ENCODE measurements at places on chromosomes 5 and 9.

- H3K36me3 ChIP-seq = no peaks in the 10 kb centered on the region
- peak; percentile 28 for DNase-seq
- peaks cover 28% of the 10 kb centered on the region for H3K4me1 ChIP-seq
- peak within 1 kb of the TSS; percentile 89 for H3K4me3 ChIP-seq
- H3K27me3 ChIP-seq = no peaks in the 10 kb centered on the region
- peak within 1 kb of the TSS; percentile 72 for H3K27ac ChIP-seq
Observed at GRCh38 chr5:42811591-42812446, at the start of gene SELENOP. Gene SELENOP (minus strand): TSS chr5:42811892. CDS start chr5:42808353, 3,539 bp downstream.

- DNase-seq = no peak
- no peaks in the 10 kb centered on the region for H3K27me3 ChIP-seq
- H3K4me3 ChIP-seq = no peak overlapping the region
- H3K27ac ChIP-seq = no peak overlapping the region
- peaks cover 17% of the 10 kb centered on the region for H3K4me1 ChIP-seq
- H3K36me3 ChIP-seq = no peaks in the 10 kb centered on the region
Observed at GRCh38 chr9:73143711-73144328, 7.8 kb upstream of the ANXA1 start.

DNA sequence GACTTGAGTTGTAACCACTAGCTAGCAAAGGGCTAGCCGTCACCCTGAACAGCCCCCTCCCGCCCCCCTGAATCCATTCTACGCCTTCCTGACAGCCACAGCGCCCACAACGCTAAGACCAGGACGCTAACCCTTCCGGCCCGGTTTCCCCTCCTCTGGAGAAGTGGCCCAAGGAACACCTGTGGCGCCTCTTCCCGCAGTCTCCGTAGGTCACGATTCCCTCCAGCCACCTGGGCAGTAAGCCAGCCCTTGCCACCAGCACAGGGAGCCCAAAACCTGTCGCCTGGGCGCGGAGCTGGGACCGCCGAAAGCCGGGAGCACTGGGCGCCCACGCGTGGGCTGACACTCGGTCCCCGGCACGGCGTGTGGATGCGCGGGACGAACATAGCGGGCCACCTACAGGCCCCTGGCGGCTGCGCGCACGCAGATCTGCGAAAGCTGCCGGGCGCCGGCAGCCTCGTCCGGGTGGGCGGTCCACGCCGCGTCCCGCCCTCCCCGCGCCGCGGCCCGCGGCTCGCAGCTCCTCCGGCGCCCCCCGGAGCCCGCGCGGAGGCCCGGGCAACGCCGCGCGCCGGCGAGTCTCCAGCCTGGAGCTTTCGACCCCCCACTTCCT, 596 bp downstream of the IRF1 start:
- peak overlapping the region; percentile 77 for H3K4me3 ChIP-seq
- peaks cover 2% of the 10 kb centered on the region for H3K27me3 ChIP-seq
- no peak overlapping the region for H3K27ac ChIP-seq
- peaks cover 4% of the 10 kb centered on the region for H3K4me1 ChIP-seq

DNA sequence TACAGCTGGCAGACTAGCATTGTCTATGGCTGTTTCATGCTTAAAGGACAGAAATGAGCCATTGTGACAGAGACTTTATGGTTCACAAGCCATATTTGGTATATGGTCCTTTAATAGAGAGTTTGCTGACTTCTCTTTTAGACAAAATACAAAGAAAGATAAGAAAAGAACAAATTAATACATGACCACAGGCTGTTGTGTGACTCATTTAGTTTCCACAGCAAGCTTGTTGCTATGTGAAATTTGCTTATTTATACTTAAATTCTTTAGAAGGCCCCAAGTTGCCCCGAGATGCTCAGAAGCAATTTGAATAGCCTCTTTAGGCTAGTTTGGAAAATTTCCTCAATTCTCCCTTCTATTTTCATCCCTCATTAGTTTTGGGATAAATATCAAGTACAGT, 315.3 kb upstream of the RPS23 start:
- H3K27me3 ChIP-seq = no peaks in the 10 kb centered on the region
- H3K4me3 ChIP-seq = no peak overlapping the region
- DNase-seq = no peak
- peaks cover 2% of the 10 kb centered on the region for H3K36me3 ChIP-seq
- no peak overlapping the region for H3K27ac ChIP-seq
- peaks cover 5% of the 10 kb centered on the region for H3K4me1 ChIP-seq

- no peak overlapping the region for H3K4me3 ChIP-seq
- H3K27ac ChIP-seq = no peak overlapping the region
- peaks cover 4% of the 10 kb centered on the region for H3K27me3 ChIP-seq
- no peak for DNase-seq
- H3K4me1 ChIP-seq = peaks cover 9% of the 10 kb centered on the region
- no peaks in the 10 kb centered on the region for H3K36me3 ChIP-seq
Observed at GRCh38 chr9:112059145-112059965, 115.7 kb downstream of the SUSD1 start.

- no peaks in the 10 kb centered on the region for H3K27me3 ChIP-seq
- no peak for DNase-seq
- no peak overlapping the region for H3K4me3 ChIP-seq
- no peaks in the 10 kb centered on the region for H3K4me1 ChIP-seq
- H3K36me3 ChIP-seq = no peaks in the 10 kb centered on the region
Observed at GRCh38 chr9:13810510-13810909, 503.4 kb downstream of the NFIB start.

- H3K4me1 ChIP-seq = peaks cover 3% of the 10 kb centered on the region
- no peak overlapping the region for H3K27ac ChIP-seq
- no peak overlapping the region for H3K4me3 ChIP-seq
- DNase-seq = no peak
- H3K36me3 ChIP-seq = no peaks in the 10 kb centered on the region
- peaks cover 1% of the 10 kb centered on the region for H3K27me3 ChIP-seq
Observed at GRCh38 chr5:67659288-67659687, 462.7 kb upstream of the CD180 start.

Measured in endothelial cell (in vitro differentiated cells).